A549 (cell line): ENCODE measurements at places on chromosomes 11 and 22. TPM values are rescaled to one million over a fixed set of nuclear protein-coding genes. Genes with fewer than 3 reads are reported as not detected.

Gene MGAT3
- 0.64 to 0.84 TPM (median 0.70 TPM) in 3 replicates for polyA plus RNA-seq

Gene KDM4E
- not detected in 3 replicates for polyA plus RNA-seq

- DNase-seq, result no peak
These were observed 38.9 kb downstream of the MS4A2 start for GRCh38 chr11:60127311-60127811.

- DNase-seq, result no peak
These were observed 50.3 kb downstream of the ARRB1 start for GRCh38 chr11:75301131-75301530.

- DNase-seq, result no peak
These were observed 374.8 kb downstream of the DYNC2H1 start for GRCh38 chr11:103483996-103484395.

DNA sequence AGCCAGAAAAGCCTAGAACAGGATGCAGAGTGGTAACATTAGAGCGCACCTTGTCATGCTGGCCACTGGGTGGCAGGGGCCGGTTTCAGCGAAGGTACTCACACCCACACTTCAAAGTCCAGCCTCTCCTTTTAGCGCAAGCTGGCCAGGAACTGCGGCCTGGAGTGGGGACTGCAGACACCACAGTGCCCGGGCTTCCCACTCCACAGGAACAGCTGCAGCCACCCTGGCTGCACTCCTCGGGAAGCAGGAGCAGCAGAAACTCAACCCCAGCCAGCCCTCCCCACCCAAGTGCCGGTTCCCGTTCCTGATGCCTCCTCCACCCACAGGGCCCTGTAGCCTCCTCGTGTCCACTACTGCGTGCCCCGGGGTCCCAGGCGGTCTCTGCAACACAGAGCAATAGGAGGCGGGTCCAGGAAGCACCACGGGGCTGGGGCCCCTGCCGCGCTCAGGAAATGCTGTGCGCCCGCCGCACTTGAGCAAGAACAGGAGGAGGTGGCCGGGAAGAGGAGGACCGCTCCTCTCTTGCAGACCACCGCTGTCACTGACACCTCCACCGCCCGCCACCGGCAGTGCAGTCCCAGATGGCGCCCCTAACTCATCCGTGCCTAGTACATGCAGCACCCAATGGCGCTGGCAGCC is 2.2 kb downstream of the RFPL2 start:
- DNase-seq, result peak; percentile 47

GRCh38 chr11:29296680-29297079 is 720.1 kb downstream of the KCNA4 start:
- DNase-seq, result no peak

GRCh38 chr11:105244160-105244825 is 104.7 kb upstream of the CARD18 start:
- DNase-seq, result peak; percentile 71

Gene EPS8L2
- 144 to 163 TPM (median 154 TPM) in 3 replicates for polyA plus RNA-seq

Gene KCNJ5
- polyA plus RNA-seq, result 0.04 to 0.09 TPM in 2 of 3 replicates, not detected in the other

Gene SLC5A1
- polyA plus RNA-seq, result 0.01 to 0.03 TPM in 2 of 3 replicates, not detected in the other

GRCh38 chr11:44711787-44712608 is 14.8 kb upstream of the TSPAN18 start:
- DNase-seq, result no peak

- no peak for DNase-seq
These were observed 816.9 kb upstream of the CCDC90B start for GRCh38 chr11:84103096-84103495.

Gene CARS1
- polyA plus RNA-seq, result 52.7 to 56.3 TPM (median 56.2 TPM) in 3 replicates

Gene MS4A3
- not detected in 3 replicates for polyA plus RNA-seq

DNA sequence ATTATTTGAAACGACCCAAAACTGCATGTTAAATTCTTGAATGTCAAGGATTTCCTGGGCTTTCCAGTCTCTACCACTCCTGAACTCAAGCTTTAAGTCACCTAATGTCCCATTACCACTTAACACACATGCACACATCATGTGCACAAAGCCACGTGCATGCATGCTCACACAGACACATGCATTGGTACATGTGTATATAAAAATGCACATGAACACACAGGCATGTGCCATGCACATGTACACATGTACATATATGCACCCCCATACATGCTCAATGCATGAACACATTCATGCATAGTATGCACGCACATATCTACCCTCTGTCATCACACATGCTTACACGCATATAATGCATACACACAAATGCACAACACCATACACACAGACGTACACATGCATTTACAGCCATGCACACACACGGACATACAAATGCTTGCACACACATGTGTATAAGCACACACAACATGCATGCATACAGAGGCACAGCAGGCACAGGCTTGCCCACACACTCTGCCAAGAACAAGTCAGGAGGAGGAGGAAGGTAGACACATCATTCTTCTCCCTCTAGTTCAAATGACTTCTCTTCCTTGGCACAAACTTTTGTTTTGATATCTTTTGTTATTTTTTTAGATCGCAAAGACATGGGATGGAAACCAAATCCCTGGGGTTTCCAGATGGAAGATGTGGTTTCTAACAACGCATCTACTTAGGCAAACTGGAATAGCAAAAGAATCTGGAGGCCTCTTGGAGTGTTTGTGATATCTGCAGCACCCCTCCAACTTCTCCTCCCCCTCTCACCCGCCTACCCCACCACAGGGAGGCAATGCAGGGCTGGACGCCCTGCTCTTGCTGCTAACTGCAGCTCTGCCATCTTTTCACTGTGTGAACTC is 24.6 kb downstream of the RASD2 start:
- DNase-seq, result no peak

DNA sequence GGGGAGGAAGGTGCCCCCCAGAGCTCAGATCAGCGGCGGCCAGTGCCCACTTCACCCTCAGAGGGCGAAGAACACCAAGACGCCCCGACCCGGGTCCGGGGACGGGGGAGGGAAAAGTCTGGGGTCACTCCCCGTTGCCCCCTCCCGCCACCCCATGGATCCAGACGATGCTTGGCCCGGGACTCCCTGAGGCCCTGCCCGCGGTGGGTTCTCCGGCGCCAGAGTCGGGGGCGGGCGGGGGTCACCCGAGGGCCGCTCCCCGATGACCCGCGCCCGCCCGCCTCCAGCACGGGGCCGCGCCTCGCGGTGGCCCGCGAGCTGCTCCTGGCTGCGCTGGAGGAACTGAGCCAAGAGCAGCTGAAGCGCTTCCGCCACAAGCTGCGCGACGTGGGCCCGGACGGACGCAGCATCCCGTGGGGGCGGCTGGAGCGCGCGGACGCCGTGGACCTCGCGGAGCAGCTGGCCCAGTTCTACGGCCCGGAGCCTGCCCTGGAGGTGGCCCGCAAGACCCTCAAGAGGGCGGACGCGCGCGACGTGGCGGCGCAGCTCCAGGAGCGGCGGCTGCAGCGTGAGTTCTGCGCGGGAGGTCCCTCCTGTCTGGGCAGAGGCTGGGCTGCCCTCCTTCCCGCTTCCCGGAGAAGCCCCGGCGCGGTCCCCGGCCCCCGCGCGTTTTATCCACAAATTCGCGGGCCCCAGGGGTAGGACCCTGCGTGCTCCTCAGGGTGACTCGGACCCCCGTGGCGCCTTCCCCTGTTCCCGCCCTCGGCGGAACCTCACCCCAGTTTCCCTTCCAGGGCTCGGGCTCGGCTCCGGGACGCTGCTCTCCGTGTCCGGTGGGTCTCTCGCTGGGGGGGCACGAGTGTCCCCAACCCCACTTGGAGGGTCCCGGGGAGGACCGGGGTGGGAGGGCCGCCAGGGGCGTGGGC is 1.1 kb downstream of the NLRP6 start:
- no peak for DNase-seq

- DNase-seq, result no peak
These were observed 10.7 kb downstream of the FAM118A start for GRCh38 chr22:45320357-45320976.

DNA sequence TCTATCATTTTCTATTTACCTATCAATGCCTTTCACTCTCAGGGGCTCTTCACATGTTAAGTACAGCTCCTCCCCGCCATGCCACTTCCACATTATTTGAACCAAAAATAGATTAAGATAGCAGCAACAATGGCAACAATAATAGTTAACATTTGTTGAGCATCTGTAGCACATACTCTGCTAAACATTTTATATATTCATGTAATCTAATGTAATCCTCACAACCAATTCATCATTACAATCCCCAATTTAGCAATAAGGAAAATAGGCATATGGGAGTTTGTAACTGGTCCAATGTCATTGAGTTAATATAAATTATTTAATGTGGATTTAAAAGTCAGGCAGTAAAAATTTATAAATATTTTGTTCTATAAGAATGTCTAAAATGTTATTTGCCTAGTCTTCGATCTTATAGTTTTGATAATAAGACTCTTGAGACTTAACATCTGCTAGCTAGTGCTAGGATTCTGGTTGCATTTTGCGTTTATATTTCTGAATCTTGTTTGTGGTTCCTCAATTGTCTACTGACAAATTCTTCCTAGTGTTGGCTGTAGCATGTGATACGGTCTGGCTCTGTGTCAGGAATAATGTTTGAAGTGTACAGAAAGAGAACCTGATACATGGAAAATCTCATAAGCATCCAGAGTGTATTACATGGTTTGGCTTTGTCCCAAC is 621.5 kb upstream of the LUZP2 start:
- DNase-seq, result no peak

- DNase-seq, result no peak
These were observed 88.2 kb upstream of the LDLRAD3 start for GRCh38 chr11:35855671-35856070.

DNA sequence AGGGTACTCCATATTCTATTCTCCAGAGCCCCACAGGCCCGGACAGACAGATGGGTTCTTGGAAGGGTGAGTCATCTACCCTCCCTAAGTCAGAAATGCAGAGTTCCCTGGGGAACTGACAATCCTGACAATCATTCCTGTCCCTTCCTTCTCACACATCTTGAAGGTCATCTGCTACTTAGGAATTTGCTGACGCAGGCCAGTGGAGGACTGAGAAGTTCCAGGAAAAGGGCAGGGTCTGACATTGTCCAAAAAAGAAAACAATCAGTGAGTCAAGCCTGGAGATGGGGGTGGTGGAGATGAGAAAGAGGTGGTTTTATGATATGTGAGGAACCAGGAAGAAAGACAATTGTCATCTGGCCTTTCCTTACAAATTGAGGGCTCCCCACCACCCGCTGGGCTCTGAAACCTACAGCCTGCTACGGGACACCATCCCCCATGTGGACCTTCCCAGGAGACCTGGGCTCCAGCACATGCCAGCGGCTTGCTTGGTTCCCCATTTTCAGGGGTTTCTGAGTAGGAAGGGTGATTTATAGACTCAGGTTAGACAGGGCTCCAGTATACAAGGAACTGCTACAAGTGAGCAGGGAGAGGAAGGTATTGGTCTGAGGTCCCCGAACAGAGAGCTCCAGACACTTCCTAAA is 12.9 kb downstream of the CD59 start:
- DNase-seq, result peak; percentile 94

Gene ZP1
- polyA plus RNA-seq, result 0.30 to 0.32 TPM (median 0.30 TPM) in 3 replicates
